ENCODE measurements at places on chromosomes 7 and 10.

DNA sequence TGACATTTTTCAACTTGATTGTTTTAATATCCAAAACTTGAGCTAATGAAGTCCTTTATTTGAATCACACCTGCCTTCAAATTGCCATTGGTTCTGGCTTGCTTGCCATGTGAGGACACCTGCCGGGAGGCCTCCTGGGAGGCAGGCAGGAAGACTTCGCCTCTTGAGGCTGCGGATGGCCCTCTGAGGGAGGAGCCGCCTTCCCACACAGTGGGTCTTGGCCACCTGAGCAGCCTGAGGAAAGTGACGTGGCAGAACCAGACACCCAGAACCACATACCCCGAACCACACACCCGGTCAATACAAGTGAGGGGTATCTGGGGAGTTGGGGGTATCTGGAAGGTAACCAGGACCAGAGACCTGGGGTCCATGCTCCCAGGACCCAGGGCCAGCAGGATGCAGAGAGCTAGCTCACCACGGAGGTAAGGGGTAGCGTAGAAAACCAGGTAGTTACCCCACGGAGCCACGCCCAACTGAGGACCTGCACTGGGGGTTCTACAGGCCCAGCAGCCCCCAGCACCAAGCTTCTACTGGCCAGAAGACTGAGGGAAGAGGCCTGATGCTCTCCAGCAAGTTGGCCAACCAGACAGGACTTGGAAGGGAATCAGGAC, 300.5 kb downstream of the TCERG1L start:
- DNase-seq: no peak

GRCh38 chr10:98370831-98371820, 43.9 kb downstream of the PYROXD2 start:
- DNase-seq: no peak

DNA sequence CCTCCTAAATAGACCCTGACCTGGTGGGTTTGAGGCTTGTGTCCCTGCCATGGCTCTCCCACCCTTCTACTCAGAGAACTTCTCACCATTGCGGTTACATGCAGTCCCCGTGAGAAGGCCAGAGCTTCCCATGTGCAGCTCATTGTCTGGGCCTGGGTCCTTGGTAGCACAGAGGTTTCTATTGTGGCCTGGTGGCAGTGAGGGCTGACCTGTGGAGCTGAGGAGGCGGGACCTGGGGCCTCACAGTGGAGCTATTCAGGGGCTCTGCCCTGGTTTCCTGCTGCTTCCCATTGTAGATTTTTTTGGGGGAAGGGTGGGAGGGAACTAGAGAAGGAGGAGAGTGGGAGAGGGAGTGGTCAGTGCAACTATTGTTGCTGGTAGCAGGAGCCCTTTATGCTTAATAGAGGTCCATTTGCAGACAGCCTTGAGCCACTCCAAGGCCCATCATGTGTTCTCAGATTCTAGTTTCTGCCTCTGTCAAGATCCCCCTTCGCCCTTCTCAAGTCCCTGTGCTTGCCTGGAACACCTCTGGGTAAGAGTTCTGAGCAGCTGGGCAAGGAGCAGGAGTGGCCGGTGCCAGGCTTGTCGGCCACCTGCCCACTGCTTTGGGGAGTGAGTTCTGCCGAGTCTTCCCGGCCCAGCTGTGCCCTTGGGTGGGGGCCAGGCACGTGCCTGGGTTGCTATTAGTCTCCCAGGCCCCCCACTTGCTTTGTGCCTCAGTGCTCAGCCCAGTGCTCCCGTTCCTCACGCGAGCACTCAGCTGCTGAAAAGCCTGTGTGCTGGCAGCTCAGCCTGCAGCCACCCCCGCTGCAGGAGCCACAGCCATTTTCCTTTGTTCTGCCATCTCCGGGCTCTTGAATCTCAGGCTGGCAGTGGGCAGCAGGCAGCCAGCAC, 10.7 kb downstream of the TSPAN14 start:
- no peak for DNase-seq

GRCh38 chr7:23372611-23373010, 73.5 kb downstream of the MALSU1 start:
- no peak for DNase-seq

GRCh38 chr10:132610071-132610701, 72.6 kb downstream of the INPP5A start:
- DNase-seq: no peak

GRCh38 chr10:71801361-71801760, 28.0 kb upstream of the VSIR start:
- peak; percentile 78 for DNase-seq

GRCh38 chr7:20542594-20542993, 72.9 kb upstream of the ABCB5 start:
- no peak for DNase-seq

DNA sequence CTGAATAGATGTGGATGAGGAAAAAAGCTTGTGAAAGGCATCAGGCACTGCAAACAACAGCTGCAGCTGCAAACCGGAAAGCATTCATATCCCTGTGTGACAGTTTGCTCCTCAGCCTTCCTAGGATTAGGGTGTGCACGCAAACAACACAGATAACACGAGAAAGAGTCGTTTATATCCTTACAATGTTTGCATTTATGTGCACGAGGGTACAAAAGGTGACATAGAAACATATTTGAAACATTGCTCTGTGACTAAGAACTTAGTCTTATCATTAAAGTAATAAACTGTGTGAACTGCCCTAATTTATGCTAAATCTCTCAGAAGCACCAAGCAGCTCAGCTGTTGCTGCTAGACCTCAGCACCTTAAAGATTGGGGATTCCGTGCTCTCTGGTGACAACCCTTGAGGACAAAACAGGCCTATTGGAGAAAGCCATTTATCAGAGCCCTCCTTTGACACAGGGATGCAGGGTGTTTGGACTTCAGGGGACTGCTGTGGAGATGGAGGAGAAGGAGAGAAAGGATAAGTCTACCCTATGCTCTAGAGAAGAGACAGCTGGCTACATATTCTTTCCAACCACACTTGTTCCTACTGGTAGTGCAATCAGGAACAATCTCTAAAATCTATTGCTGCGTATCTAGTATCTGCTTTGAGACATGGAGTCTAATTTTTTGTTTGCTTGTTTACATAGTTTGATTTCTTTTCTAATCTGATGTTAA, 176.2 kb downstream of the GNAT3 start:
- DNase-seq: no peak

DNA sequence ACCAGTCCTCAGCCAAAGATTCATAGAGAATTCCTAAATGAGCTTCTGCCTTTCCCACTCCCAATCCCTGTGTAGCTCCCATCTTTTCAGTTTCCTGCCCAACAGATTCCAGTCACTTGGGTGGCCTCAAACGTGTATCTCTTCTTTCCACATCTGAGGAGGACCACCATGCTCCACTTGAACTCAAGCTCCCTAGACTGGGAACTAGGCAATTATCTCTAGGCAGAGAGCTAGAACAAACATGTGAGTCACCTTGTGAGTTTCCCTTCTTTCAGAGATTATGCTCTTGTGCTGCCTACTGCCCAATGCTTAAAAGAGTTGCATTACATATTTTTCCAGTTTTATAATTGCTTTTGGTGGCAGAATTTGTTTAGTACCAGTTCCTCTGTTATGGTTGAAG, 178.0 kb downstream of the MDFIC start:
- no peak for DNase-seq

GRCh38 chr10:64586934-64587503, 1065.8 kb downstream of the REEP3 start:
- no peak for DNase-seq

- DNase-seq: no peak
Measured at GRCh38 chr10:120426306-120426705, 30.7 kb upstream of the PLPP4 start.

Measured in GM13977 (cell line).